ENCODE measurements at places on chromosomes 1 and 21. TPM values are rescaled to one million over a fixed set of nuclear protein-coding genes. Genes with fewer than 3 reads are reported as not detected.
A peak's percentile ranks its signal among the peaks of the same experiment; 100 is the strongest.

DNA sequence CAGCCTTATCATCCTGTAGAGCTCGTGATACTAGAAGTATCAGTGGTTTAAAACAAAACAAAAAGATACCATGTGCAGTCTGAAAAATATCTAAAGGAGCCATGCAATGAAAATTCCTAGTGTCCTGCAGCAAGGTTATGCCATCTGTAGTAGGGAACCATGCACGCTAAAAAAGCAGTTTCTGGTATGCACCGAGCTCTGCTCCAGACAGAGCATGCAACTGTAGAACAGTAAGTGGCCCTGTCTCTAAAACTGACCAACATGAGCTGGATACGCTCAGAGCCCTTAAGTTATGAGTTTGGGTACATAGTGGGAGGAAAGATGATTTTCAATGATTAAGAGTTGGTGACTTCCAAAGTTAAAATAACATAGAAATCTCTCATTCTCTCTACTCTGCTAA lies 159.3 kb upstream of the ADAMTS5 start:
- no peak for DNase-seq

GRCh38 chr1:111538343-111539025 lies 35.1 kb upstream of the ADORA3 start:
- no peak for DNase-seq

- no peak for DNase-seq
These were observed 206.1 kb downstream of the TM2D1 start for GRCh38 chr1:61518670-61519400.

- DNase-seq: no peak
These were observed 41.6 kb upstream of the SLC45A1 start for GRCh38 chr1:8276173-8276914.

GRCh38 chr1:31788825-31789256 lies 24.7 kb upstream of the ADGRB2 start:
- DNase-seq: no peak

- peak; percentile 85 for DNase-seq
These were observed 14.1 kb upstream of the NUAK2 start for GRCh38 chr1:205335692-205336091.

- DNase-seq: peak; percentile 76
These were observed 61.6 kb downstream of the SLX9 start for GRCh38 chr21:45001134-45002095.

DNA sequence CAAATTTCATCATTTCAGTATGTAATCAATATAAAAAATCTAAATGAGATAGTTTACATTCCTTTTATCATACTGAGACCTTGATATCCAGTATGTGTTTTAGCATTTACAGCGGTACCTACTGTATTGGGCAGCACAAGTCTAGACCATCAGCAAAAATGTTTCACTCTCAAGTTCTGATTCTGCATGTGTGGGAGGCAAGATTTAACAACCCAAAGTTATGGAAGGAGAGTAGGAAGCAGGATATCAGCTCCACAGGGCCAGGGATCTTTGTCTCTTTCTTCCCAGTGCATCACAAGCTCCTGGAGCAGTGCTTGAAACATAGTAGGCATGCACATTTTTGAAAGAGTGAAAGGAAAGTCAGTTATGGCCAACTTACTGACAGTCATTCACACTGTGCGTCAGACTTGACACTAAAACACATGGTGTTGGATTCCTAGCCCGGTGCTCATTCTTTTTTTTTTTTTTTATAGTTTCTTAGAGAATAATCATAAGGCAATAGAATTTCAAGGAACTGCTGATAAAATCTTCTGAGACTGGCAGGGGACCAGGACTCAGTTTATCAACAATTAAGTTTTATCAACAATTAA lies 6.1 kb downstream of the TENT5C start:
- no peak for DNase-seq

DNA sequence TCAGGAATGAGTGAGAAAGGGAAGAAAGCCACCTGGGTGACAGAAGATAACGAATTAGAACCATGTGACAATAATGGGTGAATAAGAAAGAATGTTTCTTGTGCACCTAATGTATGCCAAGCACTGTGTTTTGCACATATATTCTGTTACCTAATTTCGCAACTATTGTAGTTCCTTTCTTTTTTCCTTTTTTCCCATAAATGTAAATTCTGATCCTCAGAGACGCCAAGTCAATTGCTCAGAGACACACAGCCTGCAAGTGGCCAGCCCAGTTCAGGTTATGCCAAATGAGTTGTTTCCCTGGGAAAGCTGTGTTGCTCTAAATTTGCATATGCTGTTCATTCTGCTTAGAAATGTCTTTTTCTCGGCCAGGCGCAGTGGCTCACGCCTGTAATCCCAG lies 1.7 kb upstream of the RSPO1 start:
- DNase-seq: no peak

GRCh38 chr1:38344716-38345115 lies 298.1 kb upstream of the POU3F1 start:
- DNase-seq: no peak

DNA sequence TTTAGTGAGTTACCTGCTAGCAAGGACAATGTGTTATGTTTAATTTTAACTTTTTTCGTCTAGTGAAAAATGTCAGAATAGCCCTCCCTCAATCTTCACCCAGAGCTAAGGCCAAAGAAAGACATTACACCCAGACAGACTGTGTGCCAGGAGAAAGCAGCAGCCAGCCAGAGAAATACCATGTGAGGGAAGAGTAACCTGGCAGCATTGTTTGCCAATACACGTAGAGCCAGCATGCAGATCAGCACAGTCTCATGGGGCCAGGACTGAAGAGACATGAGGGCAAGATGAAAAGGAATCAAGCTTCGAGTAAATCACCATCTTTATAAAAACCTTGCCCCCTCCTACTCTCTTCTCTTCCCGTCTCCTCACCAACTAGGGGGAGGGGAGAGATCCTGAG lies 88.5 kb upstream of the ADAR start:
- DNase-seq: no peak

GRCh38 chr1:157944663-157945280 lies 48.7 kb upstream of the KIRREL1 start:
- DNase-seq: no peak

DNA sequence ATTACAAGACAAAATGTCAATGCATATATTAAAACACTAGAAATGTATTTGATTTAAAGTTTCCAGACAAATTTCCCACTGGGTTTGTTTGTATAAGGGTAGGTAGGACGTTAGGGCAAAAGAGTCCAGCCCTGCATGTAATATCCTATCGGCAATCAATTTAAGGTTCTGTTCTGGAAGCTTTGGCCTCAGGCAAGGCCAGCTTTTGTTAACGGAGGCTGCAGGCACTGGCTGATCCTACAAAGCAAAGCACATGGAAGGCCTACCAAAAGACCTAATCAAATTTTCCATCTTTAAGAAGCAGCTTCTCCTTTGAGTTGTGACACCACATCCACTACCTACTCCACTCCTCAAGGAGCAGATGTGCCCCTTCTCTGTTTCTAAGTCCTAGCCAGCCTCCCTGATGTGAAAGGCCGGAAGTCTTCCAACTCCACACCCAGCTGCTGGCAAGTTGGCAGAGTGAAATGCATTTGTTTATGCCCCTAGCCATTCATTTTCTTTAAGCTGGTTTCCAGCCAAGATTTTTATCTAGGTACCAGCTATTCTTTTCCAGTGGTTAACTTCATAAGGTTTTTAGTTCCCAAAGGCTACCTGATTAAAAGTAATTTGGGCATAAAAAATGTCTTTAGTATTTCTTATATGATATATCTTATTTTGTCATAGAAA lies 452.6 kb downstream of the PTBP2 start:
- DNase-seq: peak; percentile 60

- DNase-seq: no peak
These were observed 176.3 kb upstream of the NFIA start for GRCh38 chr1:60906039-60906438.

DNA sequence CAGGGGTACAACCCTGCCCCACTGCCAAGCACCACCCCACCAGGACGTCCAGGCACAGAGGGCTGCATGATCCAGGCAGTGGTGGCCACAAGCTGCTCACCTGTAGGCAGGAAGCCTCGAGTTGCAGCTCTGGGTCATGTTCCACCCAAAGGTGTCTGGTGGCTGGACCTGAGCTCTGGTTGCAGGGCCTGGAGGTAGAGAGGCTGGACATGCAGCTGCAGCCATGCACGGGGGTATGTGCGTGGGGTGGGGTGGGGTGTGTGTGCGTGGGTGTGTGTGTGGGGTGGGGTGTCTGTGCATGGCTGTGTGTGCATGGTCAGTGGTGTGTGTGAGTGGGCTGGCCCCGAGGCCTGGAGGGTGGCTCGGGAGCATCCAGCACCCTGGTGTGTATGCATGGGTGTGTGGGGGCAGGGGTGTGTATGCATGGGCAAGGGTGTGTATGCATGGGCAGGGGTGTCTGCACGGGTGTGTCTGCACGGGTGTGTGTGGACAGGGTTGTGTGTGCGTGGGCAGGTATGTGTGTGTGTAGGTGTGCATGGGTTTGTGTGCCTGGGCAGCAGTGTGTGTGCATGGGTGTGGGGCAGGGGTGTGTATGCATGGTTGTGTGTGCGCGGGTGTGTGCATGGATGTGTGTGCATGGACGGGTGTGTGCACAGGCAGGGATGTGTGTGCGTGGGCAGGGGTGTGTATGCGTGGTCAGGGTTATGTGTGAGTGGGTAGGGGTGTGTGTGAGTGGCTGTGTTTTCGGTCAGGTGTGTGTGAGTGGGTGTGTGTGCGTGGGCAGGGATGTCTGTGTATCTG lies 15.6 kb downstream of the ARHGEF16 start:
- DNase-seq: no peak

DNA sequence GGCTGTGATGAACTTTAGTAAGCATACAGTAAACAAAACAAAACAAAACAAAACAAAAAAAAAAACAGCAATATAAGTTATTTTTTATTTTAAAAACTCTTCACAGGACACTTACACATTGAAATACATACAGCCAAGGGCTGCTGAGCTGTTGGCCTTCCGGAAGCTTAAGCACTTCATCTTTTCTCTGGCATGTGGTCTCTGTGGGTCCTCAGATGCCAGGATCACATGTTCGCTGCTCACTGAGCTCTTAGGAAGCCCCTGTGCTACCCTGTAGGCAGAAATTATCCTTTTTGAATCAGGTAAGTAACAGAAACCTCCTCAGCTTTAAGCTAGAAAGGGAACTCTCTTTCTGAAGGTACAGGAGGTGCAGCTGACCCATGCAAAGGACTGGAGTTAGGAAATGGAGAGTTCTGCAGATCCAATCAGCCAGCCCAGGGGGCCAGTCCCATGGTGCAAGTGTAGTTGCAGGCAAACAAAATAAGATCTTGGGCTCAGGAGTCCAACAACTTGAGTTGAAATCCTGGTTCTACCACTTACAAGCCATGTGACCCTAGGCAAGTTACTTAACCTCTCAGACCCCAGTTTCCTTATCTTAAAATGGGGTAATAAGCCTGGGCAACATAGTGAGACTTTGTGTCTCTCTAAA lies 22.4 kb upstream of the MED18 start:
- DNase-seq: no peak

DNA sequence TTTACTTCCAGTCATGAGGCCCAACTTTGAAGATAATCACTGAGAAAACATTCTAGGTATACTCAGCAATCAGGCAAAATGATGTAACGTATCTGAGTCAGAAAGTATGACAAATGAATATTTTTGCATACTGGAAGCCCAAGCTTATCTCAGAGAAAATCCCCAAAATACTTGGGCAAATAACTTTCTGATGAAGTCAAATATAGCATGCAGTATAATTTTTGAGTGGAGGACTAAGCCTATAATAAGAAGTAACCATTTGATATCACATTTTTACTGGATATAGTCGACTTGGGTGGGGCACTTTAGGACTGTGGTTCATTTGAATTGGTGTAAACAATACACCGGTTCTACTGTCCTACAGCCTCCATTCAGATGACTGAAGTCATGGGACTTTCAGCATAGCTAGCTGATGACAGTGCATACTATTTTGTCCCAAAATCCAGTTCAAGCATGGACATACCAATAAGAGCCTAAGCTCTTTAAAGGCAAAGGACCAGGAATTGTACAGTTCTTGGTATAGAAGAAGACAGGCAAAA lies 2.3 kb upstream of the GADD45A start:
- peak; percentile 59 for DNase-seq

GRCh38 chr1:245645894-245646293 lies 491.1 kb downstream of the KIF26B start:
- DNase-seq: no peak

GRCh38 chr1:16644193-16644481 lies 22.6 kb downstream of the RNU1-3 start:
- DNase-seq: no peak

GRCh38 chr1:56068908-56069307 lies 510.5 kb downstream of the PLPP3 start:
- peak; percentile 76 for DNase-seq

DNA sequence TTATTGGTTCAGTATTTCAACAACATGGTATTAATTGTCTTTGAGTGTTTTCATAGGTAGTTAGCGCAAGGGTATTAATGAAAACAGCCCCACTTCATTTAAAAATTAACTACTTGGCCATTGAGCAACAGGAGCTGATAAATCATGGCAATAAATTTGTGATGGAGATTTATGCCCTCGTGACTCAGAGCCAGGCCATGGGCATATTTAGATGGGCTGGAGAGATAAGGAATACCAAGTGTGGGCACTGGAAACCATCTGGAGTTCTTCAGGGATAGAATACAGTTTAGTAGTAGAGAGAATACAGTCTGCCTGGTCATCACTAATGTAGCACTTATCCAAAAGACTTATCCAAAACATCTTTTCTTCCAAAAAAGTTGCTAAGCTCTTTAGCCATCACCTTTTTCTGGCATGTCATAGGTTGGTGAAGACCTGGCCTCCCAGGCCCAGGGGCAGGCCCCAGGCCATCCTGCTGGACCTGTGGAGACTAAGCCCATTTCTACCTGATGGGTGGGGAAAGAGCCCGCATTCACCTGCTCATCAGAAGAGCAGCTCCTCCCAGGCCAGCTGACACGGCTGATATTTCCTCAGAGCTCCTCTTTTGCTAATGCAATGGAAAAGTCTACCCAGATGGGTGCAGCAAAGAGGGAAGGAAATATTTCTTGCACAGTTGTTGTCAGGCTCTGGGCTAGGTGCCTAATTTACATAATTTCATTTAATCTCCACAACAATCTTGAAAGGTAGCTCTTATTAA lies 238.0 kb downstream of the TM2D1 start:
- DNase-seq: no peak

TSPAN2 gene
- 5.0 TPM for total RNA-seq

S100A4 gene
- not detected for total RNA-seq

ZBTB8B gene
- total RNA-seq: not detected

SIPA1L2 gene
- 14.2 TPM for total RNA-seq

SYT11 gene
- 36.5 TPM for total RNA-seq

IL19 gene
- not detected for total RNA-seq

CLCA1 gene
- not detected for total RNA-seq

FAM72D gene
- 3.3 TPM for total RNA-seq

DMRTA2 gene
- total RNA-seq: not detected

PFKFB2 gene
- total RNA-seq: 2.0 TPM

NEXN gene
- total RNA-seq: 14.2 TPM

TNFRSF9 gene
- total RNA-seq: 0.22 TPM

AKT3 gene
- total RNA-seq: 98.2 TPM

TMEM269 gene
- total RNA-seq: not detected

Measured in endothelial cell of umbilical vein (primary cell).